ENCODE measurements at places on chromosomes 7 and 10.

GRCh38 chr7:147376192-147376591 lies 1214.4 kb upstream of the C7orf33 start:
- no peak for DNase-seq

- no peak for DNase-seq
These were observed 1.9 kb downstream of the ACSL5 start for GRCh38 chr10:112375721-112376395.

DNA sequence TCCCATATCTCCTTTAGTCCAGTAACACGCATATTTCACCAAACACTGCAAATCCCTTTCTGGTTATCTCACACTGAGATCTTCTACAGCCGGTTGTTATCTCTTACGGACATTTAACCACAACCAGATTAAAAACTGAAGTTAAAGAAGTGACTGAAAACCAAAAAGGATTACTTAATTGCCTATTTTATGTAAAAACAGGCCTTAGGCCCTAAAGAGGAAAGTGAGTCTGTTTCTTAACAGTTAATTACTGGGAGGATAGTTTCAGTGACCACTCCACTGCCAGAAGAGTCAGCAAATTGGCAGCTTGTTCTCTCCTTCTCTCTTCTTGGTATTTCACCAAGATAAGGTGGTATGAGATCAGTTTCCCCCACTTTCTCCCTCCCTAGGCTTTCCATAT lies 161.9 kb upstream of the MEOX2 start:
- no peak for DNase-seq

GRCh38 chr10:62866451-62866850 lies 50.3 kb upstream of the EGR2 start:
- DNase-seq = no peak

- no peak for DNase-seq
These were observed 34.6 kb upstream of the HECW1 start for GRCh38 chr7:43077732-43078391.

DNA sequence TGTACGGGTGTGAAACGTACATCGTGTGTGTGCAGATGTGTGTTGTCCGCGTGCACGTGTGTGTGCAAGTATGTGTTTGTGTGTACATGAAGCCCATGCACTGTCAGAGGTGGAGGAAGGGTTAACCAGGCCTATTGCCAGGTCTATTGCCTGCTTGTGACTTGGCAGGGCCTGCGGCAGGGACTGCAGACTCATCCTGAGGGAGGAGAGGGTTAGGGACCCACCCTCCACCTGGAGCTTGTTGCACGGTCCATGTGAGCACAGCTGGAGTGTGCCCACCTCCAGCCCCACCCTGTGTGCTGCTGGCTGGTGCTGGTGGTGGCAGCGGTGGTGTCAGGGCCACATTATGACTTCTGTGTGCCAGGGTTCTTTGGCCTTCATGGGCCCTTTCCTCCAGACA lies 7.1 kb upstream of the AQP1 start:
- DNase-seq = no peak

- DNase-seq = no peak
These were observed 181.8 kb downstream of the ANK3 start for GRCh38 chr10:60207894-60208293.

- no peak for DNase-seq
These were observed 289.6 kb downstream of the SFMBT2 start for GRCh38 chr10:7121154-7121797.

DNA sequence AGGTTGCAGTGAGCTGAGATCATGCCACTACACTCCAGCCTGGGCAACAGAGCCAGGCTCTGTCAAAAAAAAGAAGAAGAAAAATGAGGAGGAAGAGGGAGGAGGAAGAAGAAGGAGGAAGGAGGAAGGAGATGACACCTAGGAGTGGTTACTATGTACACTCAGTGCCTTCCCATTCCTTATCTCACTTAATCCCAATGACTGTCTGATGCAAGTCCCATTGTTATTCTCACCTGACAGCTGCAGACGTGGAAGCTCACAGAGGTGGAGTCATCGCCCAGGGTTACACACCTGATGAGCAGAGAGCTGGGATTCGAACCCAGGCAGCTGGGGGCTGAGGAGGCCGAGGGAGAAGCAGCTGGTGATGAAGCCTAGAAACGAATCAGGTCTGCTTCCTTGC lies 258.8 kb downstream of the SNX10 start:
- no peak for DNase-seq

DNA sequence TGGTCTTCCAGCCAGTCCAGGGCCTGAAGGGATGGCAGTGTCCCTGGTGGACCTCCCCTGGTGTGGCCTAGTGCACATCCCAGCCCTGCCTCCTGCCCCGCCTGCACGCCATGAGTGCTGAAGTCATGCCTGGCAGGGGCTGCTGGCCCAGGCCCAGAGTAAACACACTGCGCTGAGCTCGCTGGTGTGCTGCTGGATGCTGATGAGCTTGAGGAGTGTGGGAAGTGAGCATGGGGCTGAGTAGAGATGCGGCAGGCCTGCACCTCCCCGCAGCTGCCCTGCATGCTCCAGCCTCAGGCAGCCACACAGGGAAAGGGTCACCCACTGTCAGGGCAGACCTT lies 43.2 kb downstream of the HTRA1 start:
- DNase-seq = no peak

DNA sequence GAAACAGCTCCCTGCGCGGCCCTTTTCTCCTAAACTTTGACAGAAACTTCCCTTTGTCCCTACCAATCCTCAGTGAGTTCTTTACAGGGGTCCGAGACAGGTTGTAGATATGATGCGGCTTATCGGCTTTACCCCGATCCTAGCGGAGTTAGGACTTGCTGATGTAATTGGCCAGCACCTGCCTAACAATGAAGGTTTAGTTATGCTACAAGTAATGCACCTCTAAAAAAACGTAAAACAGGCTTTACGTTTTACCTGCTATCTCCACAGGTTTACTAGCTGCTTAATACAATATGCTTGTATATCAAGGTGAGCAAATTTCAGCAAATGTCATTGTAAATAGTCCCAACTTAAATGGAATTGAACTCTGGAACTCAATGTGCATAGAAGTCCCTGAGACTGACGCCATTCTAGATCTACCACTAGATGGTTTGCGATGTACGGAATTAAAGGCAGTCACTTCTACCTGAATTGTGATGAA lies 697 bp upstream of the SNX13 start:
- no peak for DNase-seq

DNA sequence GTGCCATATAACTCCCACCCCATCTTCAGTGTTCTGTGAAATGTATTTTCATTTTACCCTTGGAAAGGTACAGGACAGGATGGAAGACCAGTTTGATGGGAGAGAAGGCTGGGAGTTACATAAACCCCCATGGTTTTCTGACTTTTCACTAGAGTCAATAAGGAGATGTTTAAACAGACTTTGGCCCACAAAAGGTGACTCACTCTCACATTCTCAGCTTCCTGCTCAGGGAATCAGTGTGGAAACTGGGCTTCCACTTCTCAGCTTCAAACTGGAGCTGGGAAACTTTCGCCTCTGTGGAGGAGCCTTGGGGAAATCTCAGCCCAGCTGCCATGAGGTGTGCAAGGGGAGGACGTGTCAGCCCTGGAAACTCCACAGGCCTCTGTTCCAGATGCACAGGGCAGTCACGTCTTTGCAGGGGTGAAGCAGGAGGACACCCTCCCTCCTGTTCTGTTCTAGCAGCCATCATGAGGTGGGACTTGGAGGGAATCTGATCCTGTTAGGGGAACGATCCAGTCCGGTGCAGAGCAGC lies 560.5 kb upstream of the GALNT17 start:
- DNase-seq = no peak

- DNase-seq = no peak
These were observed 180.8 kb upstream of the POM121L12 start for GRCh38 chr7:52854681-52855080.

DNA sequence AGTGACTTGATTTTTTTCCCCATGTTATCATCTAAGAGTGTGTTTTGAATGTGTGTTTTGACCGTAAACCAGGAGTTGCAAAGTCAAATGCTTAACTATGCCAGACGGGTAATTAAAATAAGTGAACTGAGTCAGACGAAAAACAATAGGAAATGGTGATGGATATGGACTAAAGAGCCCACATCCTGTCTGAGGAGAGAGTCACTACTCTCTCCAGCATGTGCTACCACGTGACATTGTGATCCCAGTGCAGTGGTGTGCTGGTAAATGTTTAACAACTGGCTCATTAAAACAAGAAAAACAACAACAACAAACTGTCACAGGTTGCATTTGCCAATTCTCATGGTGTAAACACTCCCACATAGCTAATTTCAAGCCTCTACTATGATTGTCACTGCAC lies 164.3 kb downstream of the SUGCT start:
- no peak for DNase-seq

GRCh38 chr10:78777466-78777865 lies 291.3 kb upstream of the ZMIZ1 start:
- no peak for DNase-seq

DNA sequence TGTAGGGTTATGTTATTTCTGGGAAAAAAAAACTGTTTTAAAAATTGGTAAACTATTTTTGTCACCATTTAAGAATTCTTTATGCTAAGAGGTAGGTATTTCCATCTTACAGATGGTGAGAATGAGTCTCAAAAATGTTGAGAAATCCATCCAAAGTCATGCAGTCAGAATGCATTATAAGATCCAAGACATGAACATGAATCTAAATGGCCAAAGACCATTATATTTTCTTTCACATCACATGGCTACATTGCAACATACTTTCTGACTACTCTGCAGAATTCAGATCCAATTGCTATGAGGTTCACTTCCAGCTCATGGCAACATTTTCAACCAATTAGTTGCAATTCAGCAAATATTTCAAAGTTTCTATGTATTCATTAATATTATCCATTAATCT lies 181.2 kb downstream of the TWIST1 start:
- DNase-seq = no peak

GRCh38 chr7:77453531-77453930 lies 37.4 kb upstream of the GSAP start:
- no peak for DNase-seq

DNA sequence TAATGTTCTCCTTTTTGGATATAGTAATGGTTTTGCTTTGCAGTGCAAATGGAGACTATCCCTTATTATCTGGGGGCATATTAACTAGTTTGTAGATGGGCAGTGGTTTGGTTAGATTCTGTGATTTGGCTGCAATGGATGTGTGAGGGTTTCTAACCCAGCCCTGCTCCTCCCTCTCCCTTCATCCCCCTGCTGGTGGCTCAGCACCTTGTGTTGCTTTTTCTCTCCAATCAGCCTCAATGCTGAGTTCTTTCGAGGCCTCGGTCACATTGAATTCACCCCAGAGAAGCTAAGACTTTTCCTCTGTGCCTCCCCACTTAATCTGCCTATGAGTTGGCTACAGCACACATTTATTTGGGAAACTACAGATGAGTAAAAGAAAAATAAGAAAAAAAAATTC lies 120.0 kb downstream of the MALRD1 start:
- no peak for DNase-seq

DNA sequence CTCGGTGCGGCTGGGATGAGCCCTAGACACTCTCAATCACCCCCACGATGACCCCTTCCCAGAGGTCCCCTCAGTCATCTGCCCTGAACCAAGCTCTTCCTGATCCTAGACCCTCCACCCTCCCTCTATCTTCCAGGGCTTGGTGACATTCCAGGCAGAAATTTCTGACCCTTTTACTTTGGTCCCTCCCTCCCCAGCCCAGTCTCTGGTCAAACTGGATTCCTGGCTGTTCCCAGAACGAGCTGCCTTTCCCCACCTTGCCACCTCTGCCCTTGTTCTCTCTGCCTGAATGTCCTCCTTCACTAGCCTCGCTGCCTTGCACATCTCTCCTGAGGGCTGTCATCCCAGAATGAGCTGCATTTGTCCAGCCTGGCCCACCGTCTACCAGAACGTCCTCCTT lies 1.3 kb upstream of the CLDN4 start:
- no peak for DNase-seq

DNA sequence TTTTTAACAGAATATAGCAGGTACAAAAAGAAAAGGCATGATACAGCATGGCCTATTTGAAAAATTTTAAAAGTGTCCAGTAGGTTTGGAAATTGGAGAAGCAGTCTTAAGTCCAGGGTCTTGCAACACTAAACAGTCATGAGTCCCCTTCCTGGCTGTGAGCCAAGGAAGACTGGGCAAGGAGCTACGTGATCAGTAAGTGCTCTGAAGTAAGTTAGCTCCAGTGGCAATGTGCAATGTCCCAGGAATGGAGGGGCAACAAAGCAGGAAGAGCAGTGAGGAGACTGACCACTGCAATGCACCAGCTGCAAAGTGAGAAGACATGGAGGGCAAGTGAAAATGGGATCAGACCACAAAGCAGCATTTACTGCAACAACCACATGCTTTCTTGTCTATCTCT lies 72.9 kb upstream of the GRID1 start:
- DNase-seq = no peak

DNA sequence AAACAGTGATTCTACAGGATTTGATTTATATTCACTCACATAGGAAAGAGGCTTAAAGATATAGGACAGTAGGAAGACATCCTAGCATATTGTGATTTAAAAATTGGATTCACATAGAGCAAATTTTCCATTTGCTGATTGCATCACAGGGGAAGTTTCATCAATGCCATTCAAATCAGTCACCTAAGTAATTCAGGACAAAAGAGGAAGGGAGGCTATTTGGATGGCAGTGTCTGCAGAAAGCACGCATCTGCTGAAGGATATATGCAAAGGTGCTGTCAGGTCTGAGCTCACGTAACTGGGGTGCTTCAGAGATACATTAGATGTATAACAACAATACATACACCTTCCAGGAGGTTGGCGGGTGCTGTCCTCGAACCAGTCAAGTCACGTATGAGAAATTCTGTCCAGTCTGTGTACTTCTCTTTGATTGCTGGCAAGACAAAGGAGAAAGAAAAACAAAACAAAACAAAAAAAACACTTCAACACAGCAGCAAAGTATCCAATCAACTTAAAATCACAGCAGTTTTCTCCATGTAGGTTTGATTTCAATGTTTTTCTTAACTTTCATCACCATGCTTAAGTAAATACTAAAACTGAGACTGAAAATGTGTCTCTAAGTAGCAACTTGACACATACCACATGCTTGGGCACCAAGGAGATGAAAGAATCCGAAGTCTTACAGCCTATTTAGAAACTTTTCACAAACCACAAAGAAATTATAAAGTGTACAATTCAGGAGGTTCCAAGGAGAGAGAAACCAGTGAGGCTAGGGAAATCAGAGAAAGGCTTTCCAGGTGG lies 125.1 kb downstream of the SFMBT2 start:
- no peak for DNase-seq

DNA sequence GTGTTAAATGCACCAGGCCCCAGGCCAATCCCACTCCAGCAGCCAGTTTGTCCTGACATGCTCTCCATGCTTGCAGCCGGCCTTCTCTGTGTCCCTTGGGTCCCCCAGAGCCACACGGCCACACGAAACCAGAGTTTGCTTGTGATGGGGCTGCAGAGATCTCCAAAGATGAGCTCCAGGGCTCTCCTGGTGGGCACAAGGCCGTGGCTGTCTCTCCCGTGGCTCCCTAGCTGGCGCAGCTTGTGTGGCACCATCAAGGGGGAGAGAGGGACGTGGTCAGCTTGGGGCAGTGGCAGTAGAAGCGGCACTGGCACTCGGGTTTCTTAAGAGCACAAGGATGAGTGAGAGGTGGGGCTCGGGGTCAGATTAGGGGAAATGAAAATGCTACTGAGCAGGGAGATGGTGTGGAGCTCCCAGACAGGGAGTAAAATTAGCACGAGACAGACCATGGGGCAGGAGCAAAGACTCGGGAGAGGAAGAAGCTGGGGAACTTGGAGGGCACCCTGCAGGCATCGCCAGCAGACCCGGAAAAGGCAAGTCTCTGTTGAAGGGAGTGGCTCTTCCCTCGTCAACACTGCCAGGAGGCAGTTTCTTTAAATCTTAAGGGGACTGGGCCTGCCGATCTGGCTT lies 572.5 kb upstream of the FOXK1 start:
- no peak for DNase-seq

GRCh38 chr7:30476459-30477145 lies 2.0 kb downstream of the NOD1 start:
- DNase-seq = no peak

- DNase-seq = no peak
These were observed 34.5 kb downstream of the SRRM3 start for GRCh38 chr7:76236224-76236623.

Measured in NCI-H2107 (cell line).